CD4-positive, alpha-beta T cell (primary cell): ENCODE measurements at places on chromosomes 13 and 19. TPM values are rescaled to one million over a fixed set of nuclear protein-coding genes. Genes with fewer than 3 reads are reported as not detected.

DNA sequence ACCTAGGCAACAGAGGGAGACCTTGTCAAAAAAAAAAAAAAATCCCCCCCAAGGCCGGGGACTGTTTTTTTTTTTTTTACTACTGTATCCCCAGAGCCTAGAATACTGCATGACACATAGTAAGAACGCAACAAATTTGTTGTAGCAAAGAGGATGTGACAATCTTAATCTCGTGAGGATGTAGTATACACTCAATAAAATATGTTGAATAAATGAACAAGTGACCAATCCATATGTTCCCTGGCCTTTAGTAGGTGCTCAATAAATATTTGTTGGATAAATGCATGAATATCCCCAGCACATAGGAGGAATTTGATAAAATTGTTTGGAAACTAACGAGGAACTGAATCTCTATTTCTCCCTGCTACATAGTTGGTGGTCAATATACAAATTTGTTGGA is 75.7 kb downstream of the MAP4K1 start:
- no peak for DNase-seq

DNA sequence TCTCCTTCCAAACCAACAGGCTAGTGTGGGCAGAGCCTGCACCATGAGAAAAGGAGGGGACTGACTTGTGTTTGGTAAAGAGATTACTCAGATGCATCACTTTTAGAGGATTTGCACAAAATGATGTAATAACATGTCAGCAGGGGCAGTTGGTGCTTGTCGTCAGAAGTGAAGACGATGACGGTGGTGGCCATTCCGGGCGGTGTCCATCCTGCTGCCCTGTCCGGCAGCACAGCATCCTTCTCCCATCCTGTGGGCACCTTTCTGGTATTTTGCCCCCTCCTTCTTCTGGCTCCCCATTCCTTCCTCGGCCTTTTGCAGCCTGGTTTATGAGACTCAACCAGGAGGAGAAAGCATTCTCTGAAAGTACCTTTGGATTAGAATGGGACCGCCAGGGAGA is 160.1 kb downstream of the TEX29 start:
- DNase-seq: no peak

GRCh38 chr13:93420887-93421286 is 194.3 kb downstream of the GPC6 start:
- no peak for DNase-seq

GRCh38 chr19:558770-559439 is 13.5 kb upstream of the BSG start:
- no peak for DNase-seq

DNA sequence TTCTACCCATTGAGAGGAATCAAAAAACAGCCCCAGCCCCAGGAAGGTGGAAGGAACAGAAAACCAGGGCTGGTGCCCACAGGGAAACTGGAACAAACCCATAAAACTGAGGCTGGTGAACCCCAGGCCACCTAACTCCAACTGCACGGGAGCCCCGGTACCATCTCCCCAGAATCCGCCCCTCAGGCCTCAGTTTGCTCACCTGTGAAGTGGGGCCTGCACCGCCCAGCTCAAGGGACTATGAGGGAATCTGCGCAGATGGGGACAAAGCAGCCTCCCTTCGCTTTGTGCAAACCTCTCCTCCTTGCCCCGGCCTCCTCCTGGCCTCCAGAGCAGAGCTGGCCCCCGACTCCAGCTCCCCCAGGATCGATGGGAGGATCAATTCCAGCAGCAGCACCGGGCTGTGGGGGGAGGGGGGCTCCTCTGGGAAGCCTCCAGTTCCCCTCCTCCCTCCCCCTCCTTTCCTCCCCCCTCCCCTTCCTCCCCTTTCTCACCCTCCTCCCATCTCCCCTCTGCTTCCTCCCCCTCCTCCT is 9.1 kb upstream of the ONECUT3 start:
- DNase-seq: no peak

DNA sequence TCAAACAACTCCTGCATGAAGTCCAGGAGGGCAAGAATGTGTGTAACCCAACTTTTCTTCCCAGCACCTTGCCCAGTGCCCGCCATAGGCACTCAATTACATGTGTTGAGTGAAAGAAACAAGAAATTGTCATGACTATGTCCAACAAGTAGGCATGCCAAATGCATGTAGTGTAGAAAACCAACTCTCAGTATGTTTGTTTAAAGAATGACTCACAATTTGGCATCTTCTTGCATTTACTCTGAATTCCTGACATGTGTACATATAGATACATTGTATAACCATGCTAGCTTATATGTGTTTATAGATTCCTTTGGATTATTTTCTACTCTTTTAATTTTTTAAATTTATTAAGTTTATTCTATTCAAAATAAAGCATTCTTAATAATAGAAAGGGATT is 305.0 kb downstream of the EFNB2 start:
- no peak for DNase-seq

GRCh38 chr19:36215276-36216123 is 594 bp downstream of the ZNF146 start:
- no peak for DNase-seq

DNA sequence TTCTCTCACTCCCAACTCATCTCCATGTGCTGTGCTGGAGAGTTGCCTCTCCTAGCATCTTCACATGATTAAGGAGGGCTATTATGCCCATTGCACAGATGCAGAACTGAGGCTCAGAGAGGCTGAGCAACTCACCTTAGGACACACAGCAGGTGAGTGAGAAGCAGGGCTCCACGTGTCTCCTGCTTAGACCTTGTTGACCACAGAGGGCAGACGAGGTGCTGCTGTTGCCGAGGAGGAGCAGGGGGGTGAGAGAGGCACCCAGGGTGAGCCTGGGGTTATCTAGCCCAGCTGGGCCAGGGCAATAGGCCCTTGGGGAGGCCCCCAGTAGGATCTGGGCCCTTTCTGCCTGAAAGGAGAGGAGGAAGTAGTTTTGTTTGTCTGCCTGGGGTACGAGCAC is 2.4 kb upstream of the HSH2D start:
- no peak for DNase-seq

DNA sequence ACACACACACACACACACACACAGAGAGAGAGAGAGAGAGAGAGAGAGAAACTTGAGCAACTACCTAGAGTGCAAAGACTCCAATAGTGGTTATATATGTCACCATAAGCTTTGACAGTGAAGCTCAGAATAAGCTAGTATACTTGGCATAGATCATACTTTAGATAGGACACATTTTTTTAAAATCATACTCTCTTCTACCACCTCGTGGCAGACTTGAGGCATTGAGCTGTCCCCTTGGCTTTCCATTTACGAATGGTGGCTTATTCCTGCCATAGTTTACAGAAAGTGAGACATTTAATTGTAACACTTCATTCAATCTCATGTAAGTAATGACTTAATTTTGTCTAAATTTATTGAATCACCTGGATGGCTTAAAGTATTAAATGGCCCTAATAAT is 108.2 kb downstream of the EDNRB start:
- no peak for DNase-seq

DNA sequence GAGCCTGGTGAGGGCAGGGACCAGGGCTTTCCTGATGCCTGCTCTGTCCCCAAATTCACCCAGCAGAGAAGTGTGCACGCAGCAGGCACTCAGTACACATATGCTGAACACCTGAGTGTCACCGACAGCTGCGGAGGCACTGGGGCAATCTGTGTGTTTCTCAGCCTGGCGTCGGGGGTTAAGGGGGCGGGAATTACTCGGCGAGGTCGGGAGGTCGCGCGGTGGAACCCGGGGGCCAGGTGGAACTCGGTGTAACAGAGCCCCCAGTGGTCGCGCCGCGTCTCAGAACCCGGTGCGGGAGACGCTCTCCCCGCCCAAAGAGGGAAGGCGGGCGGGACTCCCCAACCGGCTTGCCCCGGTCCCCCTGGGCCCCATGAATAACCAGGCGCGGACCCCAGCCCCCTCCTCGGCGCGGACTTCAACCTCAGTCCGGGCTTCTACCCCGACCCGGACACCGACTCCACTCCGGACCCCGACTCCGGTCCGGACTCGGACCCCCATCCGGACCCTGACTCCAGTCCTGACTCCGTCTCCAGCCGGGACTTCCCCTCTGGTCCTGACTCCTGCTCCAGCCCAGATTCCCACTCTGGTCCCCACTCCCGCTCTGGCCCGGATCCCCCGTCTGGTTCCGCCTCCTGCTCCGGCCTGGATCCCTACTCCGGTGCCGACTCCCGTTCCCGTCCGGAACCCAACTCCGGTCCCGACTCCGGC is at the start of gene SELENOV:
TSS of gene SELENOV (plus strand) at position 300 of the 711 bp plus-strand sequence. CDS start at position 374, 74 bp downstream.
- no peak for DNase-seq

GRCh38 chr19:16608290-16608739 is 19.7 kb downstream of the MED26 start:
- no peak for DNase-seq

Gene CYP2A7
- total RNA-seq: not detected

Gene COL5A3
- 4.4 TPM for total RNA-seq

Gene ZNF556
- not detected for total RNA-seq

Gene ZNF793
- total RNA-seq: 2.3 TPM

Gene AKAP11
- total RNA-seq: 18.4 TPM

Gene ZNF628
- 26.6 TPM for total RNA-seq
